Caco-2 (cell line): ENCODE measurements at places on chromosomes 13 and 19.

- DNase-seq = no peak
Observed at GRCh38 chr19:6593651-6594416, 2.9 kb upstream of the CD70 start.

DNA sequence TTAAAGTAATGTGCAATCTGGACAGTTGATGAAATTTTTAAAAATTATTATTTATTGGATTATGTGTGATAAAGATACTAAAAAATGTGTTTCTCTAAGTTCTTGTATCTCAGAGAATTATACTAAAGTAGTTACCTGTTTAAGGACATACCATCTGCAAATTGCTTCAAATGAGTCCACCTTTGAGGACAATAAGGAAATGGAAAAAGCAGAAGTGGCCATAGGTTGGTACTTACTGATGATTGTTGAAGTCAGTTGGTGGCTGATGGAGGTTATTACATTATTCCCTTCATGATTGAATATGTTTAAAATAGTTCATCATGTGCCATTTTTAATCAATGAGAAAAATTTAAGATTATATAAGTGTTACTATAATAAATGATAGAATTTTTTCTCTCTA lies 367.0 kb downstream of the MYO16 start:
- no peak for DNase-seq

DNA sequence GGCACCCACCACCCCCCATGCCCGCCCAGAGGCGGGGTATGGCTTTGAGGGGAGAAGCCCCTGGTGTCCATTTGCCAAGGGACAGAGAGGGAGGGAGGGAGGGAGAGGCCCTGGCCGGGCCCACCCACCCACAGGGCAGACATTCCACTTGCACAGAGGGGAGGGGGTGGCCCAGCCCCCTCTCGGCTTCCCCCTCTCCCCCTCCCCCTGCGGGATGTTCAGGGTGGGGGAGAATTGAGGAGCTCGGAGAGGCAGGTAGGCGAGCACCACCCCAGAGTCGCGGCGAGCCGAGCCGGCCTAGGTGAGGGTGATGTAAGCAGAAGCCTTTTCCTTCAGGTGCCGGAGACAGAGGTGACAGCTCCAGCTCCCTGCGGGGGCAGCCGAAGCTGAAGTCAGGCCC lies 12.3 kb downstream of the DPF1 start:
- no peak for DNase-seq

DNA sequence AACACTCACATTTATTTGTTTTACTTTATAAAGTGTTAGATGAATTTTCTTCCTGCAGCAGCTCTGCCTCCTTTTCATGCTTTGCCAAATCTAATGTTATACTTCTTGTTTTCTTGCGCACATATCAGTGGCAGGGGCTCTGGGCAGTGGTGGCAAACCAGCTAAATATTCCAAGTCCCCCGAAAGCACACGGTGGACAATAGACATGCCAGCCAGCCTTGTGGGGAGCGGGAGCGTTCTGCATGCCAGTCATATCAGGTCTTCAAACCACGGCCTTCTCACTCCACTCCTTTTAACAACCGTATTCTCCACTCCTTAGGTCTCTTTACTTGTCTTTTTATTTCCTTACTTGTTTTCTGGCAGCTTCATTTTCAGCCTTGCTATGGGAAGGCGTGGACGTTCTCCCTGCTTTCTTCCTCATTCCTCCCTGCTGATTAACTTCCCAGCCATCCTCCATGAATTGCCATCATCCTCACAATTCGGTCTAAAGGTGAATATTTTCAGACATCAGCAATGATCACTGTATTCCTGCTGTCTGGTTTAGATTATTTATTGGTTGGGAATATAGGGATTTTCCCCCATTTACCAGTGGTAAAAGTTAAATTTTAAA lies 77.1 kb upstream of the WASF3 start:
- no peak for DNase-seq

DNA sequence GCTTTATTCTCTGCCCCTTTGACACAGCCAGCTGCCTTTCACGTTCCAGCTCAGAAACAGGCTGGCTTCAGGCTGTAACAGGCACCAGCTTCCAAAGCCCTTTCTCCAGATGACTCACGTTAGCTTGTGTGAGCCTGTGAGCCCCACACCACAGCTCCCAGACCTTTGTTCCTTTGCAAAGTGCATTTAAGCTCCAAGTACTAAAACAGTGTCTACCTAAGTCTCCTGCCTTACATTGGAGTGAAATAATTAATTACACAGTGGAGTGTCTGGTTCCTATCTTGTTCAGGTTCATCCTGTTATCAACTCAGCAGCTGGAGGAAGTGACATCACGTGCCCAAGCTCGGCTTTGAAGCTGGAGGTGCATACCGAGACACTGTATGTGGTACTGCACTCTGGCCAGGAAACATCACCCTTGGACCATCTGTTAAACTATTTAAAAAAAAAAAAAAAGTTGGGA lies 475.8 kb downstream of the FOXO1 start:
- DNase-seq = peak; percentile 30

GRCh38 chr13:113980489-113981064 lies 6.7 kb upstream of the C13orf46 start:
- no peak for DNase-seq

DNA sequence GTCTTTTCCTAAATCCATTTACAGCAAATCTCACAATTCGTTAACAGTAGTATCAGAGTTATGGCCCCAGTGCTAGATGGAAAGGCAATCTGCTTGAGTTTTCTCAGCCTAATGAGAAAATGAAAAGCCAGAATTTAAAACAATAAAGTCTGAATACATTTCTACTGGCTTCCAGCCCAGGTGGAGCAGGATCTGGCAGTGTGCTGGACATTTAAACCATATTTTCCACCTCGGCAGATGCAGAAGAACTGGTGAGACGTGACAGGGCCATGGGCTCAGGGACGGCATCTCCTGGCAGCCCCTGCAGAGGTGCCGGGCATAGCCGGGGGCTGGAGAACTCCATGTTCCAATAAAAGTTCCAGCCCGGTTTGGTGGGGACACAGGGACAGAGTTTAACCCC lies 7.1 kb downstream of the SMIM7 start:
- no peak for DNase-seq

GRCh38 chr13:24802074-24802473 lies 38.1 kb downstream of the RNF17 start:
- no peak for DNase-seq

DNA sequence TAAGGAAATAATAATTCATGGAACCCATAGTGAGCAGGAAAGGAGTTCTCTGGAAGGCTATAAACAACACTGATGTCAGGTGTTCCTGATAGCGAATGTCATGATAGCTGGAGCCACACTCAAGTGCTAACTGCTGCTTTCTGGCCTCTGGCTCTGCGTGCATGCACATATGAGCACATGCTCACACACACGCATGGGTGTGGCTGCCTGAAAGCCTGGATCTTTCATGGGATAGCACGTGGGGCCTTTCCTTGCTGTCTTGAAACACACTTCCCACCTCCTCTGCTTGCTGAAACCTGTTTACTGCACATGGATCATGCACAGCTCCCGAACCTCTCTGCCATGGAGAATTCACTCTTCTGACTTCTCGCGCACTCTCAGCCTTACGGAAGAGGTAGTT lies 207.4 kb downstream of the ATP8A2 start:
- DNase-seq = no peak

GRCh38 chr13:28651810-28652401 lies 7.0 kb upstream of the POMP start:
- DNase-seq = no peak

GRCh38 chr19:57559008-57559403 lies 657 bp downstream of the ZNF550 start:
- peak; percentile 42 for DNase-seq

DNA sequence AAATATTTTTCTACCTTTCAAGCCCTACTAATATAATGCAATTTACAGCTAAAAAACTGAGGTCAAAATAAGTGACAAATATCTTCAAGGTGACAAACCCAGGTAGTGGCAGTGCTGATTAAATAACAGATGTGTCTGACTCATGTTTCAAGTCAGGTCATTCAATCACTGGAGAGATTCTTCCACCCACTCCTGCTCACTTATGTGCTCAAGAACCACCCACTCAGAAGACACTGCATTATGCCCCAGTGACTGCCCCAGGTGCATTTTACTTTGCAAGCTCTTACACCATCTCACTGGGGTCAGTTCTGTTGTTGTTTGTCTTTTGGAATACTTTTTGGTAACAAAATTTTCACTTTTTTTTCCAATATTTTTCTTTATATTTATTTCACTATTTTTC lies 2.2 kb downstream of the ZNF100 start:
- DNase-seq = no peak
